ENCODE measurements at places on chromosomes 7 and 10. TPM values are rescaled to one million over a fixed set of nuclear protein-coding genes. Genes with fewer than 3 reads are reported as not detected.

Gene SPOCK2
- polyA plus RNA-seq: 163 TPM

Gene AEBP1
- polyA plus RNA-seq: 75.0 TPM

Gene ODAD2
- polyA plus RNA-seq: 1.8 TPM

DNA sequence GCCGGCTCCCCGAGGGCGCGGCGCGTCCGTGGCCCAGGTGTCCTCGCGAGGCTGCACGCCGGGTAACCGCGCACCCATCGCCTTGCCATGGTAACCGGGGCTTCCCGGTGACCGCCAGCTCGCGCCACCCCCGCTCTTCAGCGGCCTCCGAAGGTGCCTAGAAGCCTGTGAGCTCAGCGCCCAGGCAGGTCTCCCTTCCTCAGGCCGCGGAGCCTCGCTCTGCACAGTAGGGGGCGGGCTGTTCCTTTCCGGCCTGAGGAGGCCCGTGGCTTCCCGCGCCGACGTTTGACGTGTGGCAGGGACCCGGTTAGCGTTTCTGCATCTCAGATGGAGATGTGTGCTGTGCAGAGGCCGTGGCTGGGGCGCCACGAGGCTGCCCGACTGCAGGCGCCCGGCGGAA, 117.1 kb downstream of the DYNC2I1 start:
- no peak for DNase-seq

DNA sequence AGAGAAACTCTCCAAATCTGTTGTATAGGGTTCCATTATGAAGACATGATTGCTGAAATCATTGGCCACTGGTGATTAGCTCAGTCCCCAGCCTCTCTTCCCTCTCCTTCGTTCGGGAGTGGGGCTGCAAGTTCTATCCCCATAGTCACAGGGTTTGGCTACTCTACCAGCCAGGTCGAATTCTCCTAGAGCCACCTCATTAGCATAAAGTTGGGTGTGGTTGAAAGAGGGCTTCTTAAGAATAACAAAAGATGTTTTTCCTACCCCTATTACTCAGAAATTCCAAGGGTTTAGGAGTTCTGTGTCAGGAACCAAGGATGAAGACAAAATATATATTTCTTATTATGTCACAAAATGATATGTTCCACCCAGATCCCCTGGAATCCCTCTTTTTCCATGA, 166.2 kb upstream of the YAE1 start:
- DNase-seq: no peak
